ENCODE measurements at places on chromosomes 13 and 19.

- DNase-seq = no peak
Measured at GRCh38 chr13:109968876-109969577, 182.6 kb upstream of the IRS2 start.

- no peak for DNase-seq
Measured at GRCh38 chr13:47886314-47886713, 114.8 kb downstream of the SUCLA2 start.

DNA sequence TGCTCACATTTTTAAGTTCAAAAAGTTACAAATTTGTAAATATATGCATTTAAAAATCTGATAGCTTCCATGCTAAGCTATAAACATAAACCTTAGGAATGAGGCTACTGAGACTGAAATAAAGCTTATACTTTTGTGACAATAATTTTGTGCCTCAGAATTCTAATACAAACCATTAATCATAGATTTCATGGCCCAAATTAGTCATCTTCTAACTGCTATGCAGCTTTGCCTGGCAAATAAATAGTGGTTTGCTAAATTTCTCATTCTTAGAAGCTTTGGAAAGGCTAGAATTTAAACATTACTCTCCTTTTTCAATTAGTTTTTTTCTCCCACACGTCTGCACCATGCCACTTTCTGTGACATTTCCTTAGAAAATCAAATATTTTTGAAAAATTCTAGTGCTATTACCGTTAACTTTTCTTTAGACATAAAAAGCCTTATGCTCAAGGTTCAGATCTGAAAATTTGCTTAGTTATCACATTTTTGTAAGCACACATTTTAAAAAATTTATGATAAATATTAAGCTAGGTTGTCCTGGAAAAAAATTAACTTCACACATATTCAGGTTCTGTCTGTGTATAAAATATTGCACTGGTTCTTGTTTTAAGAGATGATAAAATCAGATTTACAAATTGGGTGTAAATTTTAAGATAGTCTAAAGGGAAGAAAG lies 46.9 kb downstream of the FNDC3A start:
- DNase-seq = no peak

DNA sequence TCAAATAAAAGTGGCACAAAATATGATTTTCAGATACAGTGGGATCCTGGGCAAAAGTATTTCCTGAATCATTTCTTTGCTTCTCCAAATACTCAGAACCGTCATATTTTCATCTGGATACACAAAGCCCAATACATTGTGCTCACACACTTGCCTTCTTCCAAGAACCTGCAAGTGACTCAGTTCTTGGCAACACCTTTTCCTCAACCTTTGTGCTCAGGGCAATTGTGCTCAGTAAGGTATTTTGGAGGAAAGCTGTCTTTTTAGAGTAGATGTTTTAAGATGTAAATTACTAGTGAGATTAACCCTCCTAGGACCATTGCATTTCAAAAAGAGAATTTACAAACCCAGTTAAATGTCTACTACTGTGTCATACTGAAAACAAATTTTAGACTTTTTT lies 233.5 kb downstream of the EFNB2 start:
- no peak for DNase-seq

DNA sequence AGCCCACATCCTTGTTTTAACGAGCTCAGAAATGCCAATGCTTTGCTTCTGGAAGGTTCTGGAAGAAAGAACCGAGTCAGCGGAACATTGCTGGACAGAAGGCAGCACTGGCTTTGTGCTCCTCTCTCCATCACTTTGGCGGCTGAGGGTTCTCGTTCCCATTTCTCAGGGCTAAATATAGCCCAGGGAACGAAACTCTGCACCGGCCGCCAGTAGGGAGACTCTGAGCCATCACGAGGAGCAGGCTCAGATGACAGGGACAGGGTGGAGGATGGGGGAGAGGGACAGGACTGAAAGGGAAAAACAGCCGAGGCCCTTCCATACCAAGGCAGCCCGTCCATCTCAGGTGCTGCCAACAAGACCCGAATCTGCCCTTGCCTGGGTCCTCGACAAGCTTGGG lies 166.4 kb downstream of the CACNA1A start:
- no peak for DNase-seq

DNA sequence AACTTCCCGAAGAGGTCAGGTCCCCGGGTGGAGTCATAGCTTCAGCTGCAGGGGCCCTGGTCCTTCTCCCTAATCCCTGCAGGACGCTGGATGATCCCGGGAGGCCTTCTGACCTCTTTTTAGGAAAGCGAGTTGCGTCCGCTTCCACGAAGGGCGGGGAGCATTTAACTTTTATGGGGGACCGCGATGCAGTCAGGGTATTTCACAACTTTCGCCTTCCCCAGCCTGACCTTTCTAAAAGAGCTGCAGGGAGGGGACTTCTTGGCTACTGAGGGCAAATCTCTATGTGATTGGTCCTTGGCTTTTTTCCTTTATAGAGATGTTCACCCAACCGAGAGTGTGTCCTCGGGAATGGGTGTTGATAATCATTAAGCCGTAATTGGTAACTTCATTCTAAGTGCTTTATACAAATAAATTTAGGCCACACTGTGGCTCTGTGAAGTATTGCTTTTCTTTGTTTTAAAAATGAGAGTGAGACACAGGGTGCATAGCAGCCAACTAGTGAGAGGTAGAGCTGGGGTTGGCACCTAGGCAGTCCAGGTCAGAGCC lies 778 bp downstream of the ZNF230 start:
- no peak for DNase-seq

GRCh38 chr19:3470500-3471128 lies 9.7 kb downstream of the SMIM24 start:
- DNase-seq = no peak

DNA sequence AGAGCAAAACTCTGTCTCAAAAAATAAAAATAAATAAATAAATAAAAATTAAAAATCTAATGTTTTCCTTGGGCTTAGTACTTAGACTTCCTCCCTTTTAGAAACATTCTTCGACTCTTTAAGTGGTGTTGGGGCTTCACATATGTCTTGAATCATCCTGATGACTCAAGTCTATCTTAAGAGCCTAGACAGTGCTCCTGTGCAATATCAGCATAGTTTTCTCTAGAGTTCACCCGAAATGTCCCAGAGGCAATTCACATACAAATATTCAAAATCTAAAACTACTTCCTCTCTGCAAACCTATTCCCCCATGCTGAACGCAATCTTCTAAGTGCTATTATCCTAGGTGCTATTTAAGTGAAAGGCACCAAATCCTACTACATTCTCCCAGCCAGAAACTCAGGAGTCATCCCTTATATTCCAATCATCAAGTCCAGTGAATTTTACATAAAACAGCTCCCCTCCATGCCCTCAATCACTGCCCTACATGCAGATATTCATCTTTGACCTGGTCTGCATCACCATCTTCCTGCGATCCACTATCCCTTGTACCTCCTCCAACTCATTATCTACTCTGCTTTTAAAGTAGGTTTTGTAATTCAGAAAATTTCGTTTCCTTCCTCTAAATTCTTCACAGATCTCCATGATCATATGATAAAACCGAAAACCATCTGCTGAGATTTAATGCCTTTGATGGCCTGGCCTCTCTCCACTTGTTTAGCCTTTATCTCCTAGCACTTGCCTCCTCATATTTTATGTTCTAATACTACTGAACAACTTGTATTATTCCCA lies 102.7 kb downstream of the ELF1 start:
- DNase-seq = no peak

DNA sequence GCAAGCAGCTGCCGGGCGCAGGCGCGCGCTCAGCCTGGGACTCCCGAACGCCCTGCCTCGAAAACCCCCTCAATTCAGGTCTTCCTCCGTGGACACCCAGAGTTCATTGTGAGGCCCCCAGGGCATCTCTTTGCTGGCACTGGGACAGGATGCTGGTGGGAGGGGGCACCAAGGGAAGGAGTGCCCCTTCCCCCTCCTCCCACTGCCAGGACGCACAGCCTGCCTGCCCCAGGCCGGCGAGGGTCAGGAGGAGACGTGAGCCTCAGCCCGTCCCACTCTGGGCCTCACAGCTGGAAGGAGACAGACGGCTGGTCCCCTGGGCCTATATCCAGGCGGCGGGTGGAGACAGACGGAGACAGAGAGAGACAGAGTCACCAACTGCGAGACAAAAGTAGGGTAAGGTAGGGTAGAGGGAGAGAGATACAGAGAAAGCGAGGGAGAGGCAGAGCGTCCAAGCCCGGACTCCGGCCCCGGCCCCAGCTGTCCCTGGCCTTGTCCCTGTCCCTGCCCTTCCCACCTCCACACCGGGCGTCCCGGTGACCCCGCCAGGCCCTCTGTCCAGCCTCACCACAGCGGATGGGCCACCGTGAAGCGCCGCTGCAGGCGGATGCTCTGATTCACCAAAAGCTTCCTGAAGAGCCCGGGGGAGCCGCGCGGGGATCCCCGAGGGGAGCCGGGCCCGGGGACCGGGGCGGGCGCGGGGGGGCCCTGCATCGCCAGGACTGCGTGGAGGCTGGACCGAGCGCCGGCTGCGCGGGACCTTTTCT lies at the start of gene PDE4C:
Gene PDE4C, minus strand, starts transcription at position 737 of the 767 bp plus-strand sequence. Its CDS starts 23 bp downstream, at position 714.
- no peak for DNase-seq

GRCh38 chr13:112767506-112768471 lies 78.0 kb downstream of the ATP11A start:
- no peak for DNase-seq

DNA sequence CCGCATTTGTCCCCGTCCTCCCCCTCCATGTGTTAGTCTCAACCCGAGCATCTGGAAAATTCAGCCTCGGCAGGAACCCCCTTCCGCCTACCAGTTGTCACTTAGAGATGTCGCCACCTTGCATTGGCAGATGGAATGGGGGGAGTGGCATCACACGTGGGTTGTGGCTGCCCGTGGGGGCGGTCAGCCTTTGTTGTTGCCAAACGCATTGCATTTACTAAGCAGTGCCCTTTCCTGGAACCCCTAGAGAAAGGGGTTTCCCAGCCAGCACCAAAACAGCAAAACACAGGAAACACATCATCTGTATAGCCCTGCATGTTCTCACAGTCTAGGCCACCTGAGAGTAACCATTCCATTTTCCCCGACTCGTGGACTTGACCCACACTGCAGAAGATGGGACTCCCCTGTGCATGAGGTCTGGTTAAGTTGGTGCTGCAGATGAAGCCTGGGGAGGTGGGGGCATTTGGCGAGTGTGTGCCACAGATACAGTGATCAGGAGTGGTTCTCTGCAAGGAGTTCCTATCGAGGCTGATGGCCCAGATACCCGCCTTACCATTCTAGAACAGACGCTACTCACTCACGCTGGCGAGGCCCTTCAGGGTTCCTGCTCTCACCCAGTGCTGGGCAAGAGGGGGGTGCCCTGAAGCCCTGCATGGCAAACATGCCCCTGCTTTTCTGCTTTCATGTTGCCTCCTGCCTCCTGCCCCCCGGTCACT lies 38.3 kb downstream of the TMED1 start:
- no peak for DNase-seq

- no peak for DNase-seq
Measured at GRCh38 chr13:98568918-98569317, 8.0 kb downstream of the STK24 start.

- DNase-seq = peak; percentile 83
Measured at GRCh38 chr19:7505682-7506384, 10.1 kb upstream of the ZNF358 start.

- DNase-seq = no peak
Measured at GRCh38 chr13:73339086-73339485, 280.3 kb downstream of the KLF5 start.

- no peak for DNase-seq
Measured at GRCh38 chr13:53105890-53106289, 77.3 kb downstream of the OLFM4 start.

DNA sequence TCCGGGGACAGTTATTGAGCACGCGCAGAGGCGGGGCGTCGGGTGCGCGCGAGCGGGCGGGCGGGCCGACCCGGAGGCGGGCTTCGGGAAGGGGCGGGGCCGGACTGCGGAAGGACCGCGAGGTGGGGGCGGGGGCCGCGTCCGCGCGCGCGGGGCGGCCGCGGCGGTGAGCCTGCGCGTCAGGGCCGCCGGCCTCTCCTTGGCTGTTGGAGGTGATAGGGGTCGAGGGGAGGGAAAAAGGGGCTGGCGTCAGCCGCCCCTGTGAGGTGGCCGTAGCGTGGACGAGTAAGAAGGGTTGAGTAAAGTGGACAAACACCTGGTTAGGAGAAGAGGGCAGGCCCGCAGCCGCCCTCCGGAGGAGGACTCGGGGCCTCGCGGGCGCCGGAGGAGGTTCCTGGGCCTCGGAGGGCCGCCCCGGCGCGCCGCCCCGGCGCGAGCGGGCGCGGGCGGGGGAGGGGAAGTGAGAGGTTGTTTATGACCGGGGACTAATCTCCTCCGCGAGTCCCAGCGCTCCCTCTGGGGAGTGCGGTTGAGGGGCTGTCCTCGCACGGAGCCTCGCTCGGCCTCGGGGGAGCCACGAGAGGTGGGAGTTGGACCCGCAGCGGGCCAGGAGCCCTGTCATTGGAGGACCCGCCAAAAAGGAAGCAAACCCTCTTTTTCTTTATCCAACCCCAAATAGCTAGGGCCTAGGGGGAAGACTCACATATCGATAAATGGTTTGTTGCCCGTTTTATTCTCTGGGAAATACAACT lies 547 bp upstream of the INTS6 start:
- peak; percentile 63 for DNase-seq

GRCh38 chr19:6021878-6022569 lies 44.1 kb upstream of the RANBP3 start:
- DNase-seq = peak; percentile 59

GRCh38 chr19:10891405-10892086 lies 20.2 kb downstream of the CARM1 start:
- DNase-seq = no peak

DNA sequence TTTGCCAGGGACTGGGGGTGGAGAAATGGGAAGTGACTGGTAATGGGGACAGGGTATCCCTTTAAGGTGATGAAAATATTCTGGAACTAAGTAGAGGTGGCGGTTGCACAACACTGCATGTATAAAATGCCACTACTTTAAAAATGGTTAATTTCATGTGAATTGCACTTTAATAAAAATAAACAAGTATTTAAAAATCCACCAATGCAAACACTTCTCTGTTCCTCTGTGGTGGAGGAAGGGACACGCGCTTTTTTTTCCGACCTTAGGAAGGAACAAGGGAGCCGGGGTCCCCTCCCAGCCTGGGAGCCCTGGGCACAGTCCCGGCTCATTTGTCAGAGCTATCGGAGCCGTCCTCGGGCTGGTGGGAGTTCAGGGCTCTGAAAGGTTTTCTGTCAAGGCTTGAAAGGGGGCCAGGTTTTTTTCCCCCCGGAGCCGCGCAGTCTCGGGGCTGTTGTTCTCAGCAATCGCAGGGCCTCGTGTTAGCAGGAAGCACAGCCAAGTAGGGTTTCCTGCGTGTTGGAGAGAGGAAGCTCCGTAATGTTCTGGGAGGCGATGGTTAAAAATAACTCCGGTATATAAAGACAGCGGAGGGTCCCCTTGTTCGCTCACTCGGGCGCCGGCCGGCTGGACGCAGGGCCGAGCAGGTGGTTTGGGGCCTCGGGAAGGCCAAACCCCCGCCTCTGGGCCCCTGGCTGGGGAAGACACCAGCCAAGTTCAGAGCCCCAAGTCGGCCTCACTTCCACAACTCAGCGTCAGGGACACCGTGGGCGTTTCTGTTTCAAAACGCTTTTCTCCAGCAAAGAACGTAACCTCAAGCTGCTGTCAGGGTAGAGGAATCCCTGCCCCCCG lies 41.2 kb upstream of the KLF2 start:
- DNase-seq = no peak

DNA sequence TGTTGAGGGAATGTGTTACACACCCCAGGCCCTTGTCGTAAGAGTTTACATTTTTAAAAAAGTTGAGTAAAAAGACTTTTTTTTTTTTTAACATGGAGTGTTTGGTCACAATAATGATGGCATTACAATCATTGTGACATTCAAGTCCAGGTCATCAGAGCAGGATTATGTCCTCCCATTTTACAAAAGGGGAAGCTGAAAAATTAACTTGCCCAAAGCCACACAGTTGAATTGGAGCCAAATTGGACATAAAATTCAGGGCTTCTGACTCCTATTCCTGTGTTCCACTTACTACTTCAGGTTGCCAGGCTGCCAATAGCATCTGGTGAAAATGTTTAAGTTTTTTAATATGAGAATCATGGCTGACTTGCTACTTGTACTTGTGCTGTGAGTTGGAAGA lies 49.3 kb downstream of the DLEU7 start:
- DNase-seq = no peak
